ENCODE measurements at places on chromosomes 4 and X.

DNA sequence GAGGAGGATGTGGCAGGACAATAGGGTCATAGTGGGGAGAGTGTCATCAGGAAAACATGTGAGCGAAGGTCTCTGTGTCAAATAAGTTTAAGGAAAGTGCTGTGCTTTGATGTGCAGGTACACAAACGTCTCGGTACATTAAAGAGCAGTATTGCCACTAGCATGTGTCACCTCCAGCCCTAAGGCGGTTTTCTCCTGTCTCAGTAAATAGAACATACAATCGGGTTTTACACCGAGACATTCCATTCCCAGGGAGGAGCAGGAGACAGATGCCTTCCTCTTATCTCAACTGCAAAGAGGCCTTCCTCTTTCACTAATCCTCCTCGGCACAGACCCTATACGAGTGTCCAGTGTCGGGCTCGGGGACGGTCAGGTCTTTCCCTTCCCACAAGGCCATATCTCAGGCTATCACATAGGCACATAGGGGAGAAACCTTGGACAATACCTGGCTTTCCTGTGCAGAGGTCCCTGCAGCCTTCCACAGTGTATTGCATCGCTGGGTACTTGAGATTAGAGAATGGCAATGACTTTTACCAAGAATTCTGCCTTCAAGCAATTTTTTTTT is 684.5 kb downstream of the PDHA2 start:
- DNase-seq: no peak

GRCh38 chr4:160299177-160299576 is 1196.3 kb downstream of the RAPGEF2 start:
- no peak for DNase-seq

- DNase-seq: no peak
These were observed 11.3 kb upstream of the RAB40A start for GRCh38 chrX:103530545-103530944.

DNA sequence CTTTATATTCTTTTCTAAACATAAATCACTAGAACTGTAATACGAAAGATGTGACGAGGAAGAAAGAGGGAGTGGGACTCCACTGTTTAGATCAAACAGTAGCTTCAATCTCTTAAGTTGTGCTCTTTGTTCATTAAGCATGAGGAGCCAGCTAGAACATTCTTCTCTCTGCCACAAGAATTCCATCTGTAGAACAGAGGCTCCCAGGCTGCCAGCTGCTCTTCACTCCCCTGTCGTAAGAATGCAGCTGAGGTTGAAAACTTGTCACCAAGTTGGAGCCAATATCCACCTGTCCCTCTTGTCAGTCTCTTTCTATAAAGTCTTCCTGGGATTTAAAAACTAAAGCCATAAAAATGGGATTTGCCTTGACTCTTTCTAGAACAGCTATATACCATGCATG is 65.0 kb upstream of the SEC24B start:
- DNase-seq: no peak

DNA sequence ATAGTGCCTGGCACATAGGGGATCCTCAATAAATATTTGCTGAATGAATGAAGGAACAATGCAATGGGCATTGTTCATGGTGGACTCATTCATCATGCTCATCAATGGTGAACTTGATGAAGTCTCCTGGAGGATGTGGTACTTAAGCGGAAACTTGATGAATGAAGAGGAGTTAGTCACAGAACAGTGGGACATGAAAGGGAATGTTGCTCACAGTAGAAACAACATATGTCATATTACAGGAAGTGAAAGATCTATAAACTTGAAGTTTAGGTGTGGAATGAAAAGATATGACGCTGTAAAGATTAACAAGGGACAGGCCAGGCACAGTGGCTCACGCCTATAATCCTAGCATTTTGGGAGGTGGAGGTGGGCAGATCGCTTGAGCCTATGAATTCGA is 224.1 kb downstream of the PPP3CA start:
- no peak for DNase-seq
